KBM-7 (cell line): ENCODE measurements at places on chromosomes 6 and 20.

DNA sequence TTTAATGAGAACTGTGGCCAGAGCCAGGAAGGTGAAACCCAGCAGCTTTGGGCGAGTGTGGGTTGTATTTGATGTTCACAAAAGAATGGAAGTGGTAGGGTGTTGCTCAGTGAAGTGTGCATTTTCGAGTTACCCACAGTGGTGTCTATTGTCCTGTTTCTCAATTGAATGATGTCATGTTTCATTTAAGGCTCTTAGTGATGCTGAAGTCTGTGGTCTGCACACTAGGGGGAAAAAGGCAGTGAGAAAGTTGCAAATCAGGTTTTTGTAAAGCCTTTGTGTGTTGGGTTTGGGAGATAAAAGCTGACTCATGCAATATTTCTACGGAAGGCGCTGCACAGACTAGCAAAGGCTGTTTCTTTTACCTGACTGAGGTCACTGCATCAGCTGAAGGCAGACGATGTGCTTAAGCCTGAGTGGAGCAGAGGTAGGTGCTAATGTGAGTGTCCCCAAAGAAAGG is 121.1 kb downstream of the PLEKHG1 start:
- DNase-seq: no peak

GRCh38 chr20:3433744-3434143 is 26.3 kb upstream of the DNAAF9 start:
- no peak for DNase-seq

GRCh38 chr6:98835149-98836024 is 1.0 kb downstream of the POU3F2 start:
- DNase-seq: peak; percentile 23

GRCh38 chr6:144286503-144287393 is 1.6 kb downstream of the UTRN start:
- peak; percentile 68 for DNase-seq

- peak; percentile 33 for DNase-seq
Measured at GRCh38 chr6:151379933-151380847, 11.2 kb downstream of the ZBTB2 start.

DNA sequence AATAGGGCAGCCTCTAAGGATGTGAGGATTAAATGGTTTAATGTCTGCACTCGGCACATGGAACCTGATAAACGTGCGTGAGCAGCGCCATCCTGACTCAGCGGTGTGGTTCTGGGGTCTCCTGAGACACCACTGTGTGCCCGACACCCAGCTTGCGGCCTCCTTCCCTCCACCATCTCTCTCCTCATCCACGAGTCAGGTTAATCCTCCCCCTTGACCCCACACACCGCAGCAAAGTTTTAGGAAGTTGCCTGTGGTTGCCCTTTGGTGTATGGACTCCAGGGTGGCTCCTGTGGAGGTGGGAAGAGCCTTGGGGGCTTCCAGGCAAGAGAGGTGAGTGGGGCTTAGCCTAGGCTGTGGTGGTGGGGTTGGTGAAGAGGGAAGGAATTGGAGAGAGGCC is 68.2 kb downstream of the PHACTR3 start:
- DNase-seq: no peak

- DNase-seq: no peak
Measured at GRCh38 chr6:5726976-5727718, 279.6 kb downstream of the NRN1 start.

- DNase-seq: no peak
Measured at GRCh38 chr20:32446301-32447100, 88.4 kb downstream of the ASXL1 start.

- DNase-seq: no peak
Measured at GRCh38 chr6:51213811-51214210, 395.1 kb downstream of the TFAP2B start.

GRCh38 chr6:88908598-88909548 is 54.5 kb downstream of the RNGTT start:
- peak; percentile 19 for DNase-seq

DNA sequence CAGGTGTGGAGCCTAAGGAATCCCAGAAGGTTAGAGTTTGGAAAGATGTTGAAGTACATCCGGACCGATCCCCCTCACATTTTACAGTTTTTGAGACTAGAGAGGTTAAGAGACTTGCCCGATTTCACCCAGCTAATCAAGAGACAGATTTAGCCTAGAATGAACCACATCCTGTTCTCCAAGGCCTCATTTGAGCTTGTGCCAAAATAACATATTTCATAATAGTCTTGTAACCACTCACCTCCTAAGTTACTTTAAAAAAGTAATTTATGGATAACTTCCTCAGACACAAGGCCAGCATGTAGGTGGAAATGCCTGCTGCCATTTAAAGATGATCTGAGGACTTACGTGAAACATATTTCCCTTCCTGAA is 39.8 kb upstream of the ARHGAP18 start:
- peak; percentile 88 for DNase-seq

DNA sequence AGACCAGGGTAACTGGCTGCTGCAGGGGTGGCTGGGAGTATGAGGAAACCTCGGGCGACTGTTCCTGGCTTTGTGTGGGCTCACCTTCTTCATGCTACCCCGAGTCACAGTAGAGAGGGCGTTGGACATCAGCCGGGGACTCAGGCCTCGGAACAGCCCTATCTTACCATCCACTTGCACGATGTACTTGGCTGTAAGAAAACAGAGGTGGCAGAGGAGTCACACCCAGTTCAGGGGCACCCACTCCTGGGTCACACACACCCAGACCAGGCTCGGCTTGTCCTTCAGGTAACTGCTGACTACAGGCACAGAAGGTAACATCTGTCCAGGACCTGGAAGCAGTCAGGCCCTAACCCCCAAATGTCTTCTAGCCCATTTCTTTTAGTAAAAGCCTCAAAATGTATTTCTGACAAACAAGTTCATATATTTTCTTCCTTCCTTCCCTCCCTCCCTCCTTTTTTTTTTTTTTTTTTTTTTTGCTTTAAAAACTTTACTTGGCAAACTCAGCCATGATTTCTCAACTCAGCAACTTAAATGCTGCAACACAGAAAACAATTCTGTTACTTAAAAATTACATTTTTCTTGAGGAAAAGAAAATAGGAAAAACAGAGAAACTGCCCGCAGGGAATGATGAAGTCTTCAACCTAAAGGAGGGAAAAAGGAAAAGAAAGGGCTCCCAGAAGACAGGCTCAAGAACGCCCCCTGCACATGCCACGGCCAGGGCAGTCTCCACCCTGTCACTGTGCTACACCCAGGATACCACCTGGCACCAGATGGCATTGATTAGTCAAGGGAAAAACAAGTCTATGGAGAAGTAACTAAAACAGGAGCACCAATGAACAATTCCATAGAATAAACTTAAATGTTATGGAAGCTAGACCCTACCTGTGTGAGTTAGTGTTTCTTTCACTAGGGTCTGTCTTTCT is 7.3 kb downstream of the MTCH1 start:
- DNase-seq: no peak

GRCh38 chr6:42260396-42260888 is 42.8 kb upstream of the MRPS10 start:
- DNase-seq: no peak

DNA sequence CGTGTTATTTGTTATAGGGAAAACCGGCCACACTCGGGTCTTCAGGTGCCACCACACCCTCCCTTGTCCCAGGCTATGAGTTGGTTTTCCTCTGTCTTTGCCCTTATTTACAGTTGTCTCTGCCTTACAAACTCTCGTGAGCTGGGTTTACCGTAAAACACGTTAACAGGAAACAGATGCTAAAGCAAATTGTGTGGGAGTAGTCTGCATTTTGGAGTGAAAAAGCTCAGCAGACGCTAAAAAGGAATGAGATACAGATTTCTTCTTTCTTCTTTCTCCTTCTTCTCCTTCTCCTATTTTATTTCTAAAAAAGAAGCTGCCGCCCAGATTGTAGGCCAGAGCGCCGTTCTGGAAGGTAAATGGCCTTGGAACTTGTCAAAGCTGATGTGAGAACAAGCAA is 51.9 kb downstream of the APCDD1L start:
- peak; percentile 53 for DNase-seq

DNA sequence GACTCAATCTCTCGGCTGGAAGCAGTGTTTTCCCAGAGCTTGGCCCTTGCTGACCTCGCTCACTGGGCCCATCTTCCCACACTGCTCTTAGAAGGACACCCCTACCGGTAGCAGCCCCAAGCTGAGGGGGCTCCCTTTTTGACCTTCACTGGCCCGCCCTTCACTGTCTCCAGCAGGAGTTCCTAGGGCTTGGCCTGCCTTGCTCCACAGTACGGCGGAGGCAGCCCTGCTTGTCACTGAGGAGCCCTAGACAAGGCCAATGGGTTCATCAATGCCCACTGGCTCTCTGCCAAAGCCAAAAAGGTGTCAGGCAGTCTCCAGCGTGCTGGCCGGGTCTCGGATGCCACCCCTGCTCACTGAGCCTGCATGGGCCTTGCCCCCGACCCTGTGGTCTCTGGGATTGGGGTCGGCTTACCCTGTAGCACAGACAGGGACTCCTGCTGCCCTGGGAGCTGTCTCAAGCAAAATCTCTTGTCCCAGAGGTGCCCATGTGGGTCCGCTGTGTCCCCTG is 2.1 kb downstream of the MMP24OS start:
- no peak for DNase-seq

GRCh38 chr6:90093558-90094073 is 199.3 kb downstream of the GJA10 start:
- DNase-seq: no peak

GRCh38 chr20:56487216-56487615 is 18.8 kb downstream of the RTF2 start:
- peak; percentile 25 for DNase-seq

GRCh38 chr6:88663801-88664200 is 299.6 kb downstream of the RNGTT start:
- no peak for DNase-seq

- no peak for DNase-seq
Measured at GRCh38 chr6:141110481-141110880, 1022.2 kb upstream of the GJE1 start.

DNA sequence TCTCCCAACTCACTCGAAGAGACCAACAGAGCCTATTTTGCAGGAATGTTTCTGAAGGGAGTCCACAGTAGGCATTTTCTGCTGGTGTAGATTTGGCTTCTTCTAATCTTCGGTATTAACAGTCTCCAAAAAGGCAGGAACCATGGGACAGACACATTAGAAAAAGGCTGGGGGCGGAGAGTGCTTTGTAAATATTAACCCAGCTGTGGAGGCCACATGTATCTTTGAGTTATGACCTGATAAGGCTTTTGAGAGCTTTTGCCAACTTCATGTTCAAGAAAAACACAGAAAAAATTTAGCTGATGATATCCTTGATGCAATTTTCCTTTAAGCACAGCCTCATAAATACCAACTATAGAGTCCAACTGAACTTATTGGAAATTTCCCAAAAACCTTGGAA is 119.4 kb upstream of the TSHZ2 start:
- no peak for DNase-seq

DNA sequence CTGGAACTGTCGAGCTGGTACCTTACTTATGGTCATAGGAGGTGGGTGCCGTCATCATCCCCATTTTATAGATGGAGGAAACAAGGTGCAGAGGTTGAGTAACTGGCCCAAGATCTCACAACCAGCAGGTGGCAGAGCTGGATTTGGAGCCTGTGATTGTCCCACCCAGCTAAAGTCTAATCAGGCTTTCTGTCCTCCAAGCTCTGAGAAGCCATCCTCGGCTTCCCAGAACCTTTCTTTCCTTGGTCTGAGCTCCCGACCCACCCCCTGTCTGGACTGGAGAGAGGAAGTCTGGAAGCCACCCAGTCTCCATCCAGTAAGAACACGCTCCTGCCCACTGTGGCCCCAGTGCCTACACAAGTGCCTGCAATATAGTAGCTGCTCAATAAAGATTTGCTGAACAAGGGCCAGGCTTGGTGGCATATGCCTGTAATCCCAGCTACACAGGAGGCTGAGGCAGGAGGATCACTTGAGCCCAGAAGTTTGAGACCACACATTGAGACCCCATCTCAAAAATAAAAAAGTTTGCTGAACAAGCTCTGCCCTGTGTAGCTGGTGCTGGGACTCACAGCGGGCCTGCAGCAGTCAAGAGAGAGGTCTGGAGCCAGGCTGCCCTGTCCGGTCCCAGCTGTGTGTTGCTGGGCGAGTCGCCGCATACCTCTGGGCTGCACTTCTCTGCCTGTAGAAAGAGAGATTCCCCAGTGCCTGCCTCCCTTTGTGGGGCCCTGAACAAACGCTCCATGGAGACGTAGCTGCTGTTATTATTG is 32.5 kb upstream of the DLGAP4 start:
- peak; percentile 28 for DNase-seq

DNA sequence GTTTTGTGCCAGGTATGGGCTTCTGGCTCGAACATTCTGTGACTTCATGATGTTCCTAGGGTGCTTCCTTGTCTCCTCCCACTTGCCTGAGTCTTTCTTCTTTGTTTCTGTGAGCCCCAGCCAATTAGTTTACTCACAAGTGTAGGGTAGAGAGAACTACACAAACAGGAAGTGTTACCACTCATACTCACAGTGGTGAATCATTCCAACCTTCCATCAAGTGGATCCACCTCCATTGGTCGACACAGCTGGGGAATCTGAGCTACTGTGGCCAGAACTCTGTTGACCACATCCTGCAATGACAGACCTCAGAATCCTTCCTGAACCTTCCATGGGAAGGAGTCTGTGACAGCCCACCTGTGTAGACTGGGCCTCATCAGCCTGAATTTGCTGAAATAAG is 76.8 kb downstream of the UNC5CL start:
- peak; percentile 2 for DNase-seq
